ENCODE measurements at places on chromosomes 1 and 21.

- no peak for DNase-seq
Observed at GRCh38 chr1:41525891-41526587, 41.6 kb upstream of the EDN2 start.

GRCh38 chr1:14600405-14601112 is 2.1 kb downstream of the KAZN start:
- DNase-seq: no peak

DNA sequence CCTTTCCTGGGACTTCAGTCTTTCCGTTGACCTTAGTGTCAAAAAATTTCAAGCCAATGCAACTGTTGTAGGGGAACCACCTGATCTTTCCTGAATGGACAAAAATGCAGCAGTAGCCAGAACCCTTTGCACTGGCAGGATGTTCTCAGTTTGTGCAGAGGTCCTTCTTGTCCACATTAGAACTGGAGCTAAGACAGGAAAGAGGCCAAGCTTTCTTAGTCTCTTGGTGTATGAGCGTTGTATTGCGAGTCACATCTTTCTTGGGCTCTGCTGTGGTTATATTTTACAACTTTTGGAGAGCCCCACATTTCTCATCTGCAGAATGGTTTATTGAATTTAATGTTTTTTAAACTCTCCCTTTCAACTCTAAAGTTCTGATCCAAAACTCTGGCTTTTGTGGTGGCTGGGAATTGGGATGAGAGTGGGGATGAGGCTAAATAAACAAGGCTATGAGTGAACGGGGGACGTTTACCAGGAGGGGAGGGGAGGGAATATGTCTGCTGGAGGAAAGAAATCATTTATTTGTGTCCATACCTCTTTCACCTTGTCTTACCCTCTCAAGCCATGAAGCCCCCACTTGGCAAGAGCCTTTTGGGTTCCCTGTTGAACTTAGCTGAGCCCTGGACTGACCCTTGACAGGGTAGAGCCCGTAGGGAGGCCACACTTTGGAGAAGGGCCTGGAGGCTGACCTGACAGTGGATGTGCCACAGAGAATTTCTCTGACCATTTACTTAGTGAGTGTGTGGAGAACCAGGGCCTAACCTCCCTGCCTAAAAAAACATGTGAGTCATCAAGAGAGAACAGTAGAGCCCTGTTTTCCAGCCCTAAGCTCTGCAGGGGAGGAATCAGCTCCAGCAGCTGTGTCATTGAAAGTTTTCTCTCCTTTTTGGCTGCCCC is 586 bp downstream of the CHI3L2 start:
- no peak for DNase-seq

- no peak for DNase-seq
Observed at GRCh38 chr1:107430540-107431228, 289.8 kb downstream of the NTNG1 start.

DNA sequence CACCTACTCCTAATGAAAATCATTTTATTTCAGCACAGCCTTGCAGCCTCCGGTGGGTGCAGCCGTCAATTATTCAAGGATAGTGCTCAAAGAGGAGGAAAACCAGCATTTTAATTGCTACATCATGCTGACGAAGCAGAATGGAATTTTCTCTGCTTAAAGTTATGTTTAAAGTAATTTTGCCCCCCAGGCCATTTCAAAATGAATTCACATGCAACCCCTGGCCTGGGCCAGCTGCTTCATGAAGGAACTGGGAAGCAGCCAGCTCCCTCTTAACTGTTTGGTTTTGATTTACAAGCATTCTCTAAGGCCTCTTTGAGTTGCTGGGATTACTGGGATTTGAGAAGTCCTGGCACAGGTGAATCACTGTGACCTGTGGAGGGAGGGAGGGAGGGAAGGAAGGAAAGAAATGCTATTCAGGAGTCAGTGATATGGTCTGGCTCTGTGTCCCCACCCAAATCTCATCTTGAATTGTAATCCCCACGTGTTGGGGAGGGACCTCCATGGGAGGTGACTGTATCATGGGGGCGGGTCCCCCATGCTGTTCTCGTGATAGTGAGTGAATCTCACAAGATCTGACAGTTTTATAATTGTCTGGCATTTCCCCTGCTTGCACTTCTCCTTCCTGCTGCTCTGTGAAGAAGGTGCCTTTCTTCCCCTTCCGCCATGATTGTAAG is 66.0 kb downstream of the PGBD5 start:
- DNase-seq: no peak

DNA sequence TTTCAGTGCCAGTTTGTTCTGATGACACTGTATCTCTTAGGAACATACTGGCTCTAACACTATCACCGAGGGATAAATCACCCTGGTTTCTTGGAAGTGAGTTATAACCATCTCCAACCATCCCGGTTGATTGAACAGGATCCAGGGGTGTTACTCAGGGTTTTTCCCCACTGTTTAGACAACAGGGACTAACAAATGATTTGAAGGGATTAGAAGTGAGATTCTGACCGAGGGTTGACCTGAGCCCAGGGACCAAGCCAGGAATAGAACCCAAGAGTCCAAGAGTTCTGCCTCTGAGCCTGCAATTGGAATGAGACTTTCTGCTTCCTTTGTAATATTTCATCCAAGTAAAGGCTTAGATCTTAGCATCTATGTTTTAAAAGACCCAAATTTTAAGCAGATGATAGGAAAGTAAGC is 154.0 kb downstream of the DHRS3 start:
- no peak for DNase-seq

DNA sequence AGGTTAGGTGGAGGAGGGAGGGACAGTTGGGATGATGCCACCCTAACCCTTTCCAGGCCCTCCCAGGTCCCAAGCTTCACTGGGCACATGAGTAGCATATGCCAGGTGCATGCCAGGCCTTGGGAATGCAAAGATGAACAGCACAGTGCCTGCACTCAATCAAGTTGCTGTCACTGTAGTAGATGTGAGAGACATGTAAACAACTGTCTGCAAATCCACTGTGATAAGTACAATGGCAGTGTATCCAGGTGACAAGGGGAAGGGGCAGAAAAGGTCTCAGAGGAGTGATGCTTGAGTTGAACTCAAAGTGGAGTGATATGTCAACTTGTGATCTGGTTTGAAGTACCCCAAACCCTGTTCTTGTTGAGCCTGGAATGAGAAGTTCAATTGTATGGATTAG is 49.5 kb upstream of the LRRN2 start:
- DNase-seq: no peak

DNA sequence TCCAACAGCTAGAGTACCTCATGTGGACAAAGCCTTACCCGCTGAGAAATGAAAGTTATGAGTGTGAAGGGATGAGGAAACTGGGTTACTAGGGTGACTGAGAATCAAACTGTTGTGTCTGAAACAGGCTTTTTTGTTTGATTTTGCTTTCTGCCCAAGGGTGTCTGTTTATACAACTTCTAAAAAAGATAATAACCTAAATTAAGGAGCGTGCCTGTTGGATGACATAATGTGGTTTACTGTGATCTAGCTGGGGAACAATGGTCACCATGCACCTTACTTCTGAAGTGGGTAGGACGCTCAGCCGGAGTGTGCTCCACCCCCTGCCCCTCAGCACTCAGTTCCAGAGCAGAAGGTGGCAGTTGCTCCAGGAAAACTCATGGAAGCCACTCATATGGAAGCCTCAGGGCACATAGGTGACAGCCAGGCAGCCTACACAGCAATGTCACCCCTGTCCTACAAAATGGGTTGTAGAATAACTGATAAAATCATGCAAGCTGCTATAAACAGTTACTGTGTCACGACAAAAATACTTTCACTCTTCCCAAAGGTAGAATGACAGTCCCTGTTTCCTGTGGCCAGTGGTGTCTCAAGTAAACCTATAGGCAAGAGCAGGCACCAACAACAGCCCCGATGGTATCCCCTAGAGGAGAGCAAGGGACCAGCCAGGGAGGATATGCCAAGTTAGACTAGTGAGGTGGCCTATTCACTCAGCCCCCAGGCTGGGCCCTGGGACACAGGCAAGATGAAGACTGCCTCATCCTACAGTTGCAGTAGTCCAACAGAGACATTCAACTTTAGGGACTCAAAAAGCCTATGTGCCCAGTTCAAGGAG is 29.3 kb downstream of the SIPA1L2 start:
- no peak for DNase-seq

DNA sequence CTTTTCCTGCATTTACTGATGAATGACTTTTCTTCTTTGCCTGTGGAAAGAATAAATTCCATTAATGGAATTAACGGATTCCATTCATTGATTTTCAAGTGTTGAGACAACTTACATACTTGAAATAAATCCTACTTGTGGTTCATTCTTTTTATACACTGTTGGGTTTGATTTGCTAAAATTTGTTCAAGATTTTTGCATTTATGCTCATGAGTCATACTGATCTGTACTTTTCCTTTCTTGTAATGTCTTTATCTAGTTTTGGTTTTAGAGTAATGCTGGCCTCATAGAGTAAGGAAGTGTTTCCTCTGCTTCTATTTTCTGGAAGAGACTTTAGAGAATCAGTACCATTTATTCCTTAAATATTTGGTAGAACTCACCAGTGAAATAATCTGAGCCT is 14.4 kb downstream of the UROD start:
- DNase-seq: no peak

DNA sequence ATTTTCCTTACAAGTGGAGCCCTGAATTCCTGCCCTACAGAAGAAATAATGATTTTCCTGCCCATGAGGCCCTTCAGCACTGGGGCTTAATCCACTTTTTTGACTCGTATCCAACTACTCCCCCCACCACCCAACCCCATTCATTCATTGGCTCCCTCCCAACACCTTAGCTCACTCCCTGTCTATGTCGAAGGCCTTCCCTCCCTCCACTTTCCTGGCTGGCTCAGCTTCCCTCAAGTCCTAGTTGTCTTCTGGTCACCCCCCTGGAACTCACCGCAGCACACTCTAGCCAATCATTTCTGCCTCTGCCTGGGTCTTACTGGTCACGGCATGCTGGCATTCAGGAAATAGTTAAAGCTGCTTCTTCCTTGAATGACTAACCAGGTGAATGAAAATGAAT is 118.9 kb downstream of the PGBD5 start:
- DNase-seq: no peak

DNA sequence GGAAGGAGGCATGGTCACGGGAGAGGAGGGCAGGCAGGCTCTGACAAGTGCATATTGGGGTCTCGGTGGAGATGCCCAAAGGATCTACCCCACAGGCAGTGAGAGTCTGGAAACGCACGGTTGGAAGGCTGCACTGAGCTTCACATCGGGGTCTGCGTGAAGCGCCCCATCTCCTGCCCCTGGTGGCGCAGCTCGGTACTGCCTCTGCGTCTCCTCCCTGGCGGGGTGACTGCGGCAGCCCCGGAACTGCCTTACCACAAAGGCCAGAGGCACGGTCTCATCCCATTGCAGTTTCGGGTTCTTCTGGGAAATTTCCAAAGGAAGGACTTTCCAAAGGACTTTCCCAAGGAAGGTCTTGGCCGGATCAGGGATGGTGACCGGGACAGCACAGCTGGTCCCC is 69.2 kb upstream of the AJAP1 start:
- DNase-seq: no peak

GRCh38 chr1:147773215-147773715 is 12.9 kb upstream of the GJA5 start:
- DNase-seq: no peak

- DNase-seq: no peak
Observed at GRCh38 chr1:226978432-226979114, 38.5 kb downstream of the COQ8A start.

- no peak for DNase-seq
Observed at GRCh38 chr1:91798241-91798648, 87.7 kb downstream of the TGFBR3 start.

GRCh38 chr1:13674377-13674776 is 25.6 kb upstream of the PRDM2 start:
- no peak for DNase-seq

- no peak for DNase-seq
Observed at GRCh38 chr1:47574451-47575165, 136.8 kb downstream of the FOXD2 start.

GRCh38 chr1:206930210-206930798 is 8.6 kb upstream of the FCMR start:
- peak; percentile 46 for DNase-seq

DNA sequence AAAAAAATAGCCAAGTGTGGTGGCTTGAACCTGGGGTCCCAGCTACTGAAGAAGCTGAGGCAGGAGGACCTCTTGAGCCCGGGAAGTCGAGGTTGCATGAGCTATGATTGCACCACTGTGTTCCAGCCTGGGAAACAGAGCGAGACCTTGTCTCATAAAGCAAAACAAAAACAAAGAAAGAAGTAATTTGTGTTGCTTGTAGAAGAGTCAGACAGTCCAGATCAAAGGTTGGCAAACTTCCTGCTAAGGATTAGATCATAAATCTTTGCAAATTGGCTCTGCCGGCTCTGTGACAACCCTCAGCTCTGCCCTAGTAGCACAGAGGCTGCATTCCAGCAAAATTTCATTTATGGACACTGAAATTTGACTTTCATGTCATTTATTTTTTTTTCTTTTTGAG is 19.0 kb upstream of the MFN2 start:
- DNase-seq: no peak

GRCh38 chr1:29105822-29106221 is 17.9 kb downstream of the TMEM200B start:
- DNase-seq: no peak

DNA sequence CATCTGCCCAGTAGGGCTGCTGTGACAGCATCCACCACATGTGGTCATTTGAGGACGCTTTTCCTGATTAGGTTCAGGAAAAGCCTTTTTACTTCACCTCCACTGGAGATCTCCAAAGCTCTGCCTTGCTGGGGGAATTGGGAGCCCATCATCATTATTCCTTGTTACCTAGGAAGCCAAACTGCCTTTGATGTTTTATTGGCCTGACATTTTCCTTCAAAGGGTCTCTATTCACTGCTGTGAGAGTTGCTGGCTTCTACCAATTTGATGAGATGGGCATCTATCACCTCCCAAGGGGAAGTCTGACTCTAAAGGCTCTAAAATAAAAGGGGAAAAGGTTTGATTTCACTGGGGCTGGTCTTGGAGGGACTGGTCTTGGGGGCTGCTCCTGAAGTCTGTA is 678.6 kb downstream of the PTPRU start:
- DNase-seq: no peak

DNA sequence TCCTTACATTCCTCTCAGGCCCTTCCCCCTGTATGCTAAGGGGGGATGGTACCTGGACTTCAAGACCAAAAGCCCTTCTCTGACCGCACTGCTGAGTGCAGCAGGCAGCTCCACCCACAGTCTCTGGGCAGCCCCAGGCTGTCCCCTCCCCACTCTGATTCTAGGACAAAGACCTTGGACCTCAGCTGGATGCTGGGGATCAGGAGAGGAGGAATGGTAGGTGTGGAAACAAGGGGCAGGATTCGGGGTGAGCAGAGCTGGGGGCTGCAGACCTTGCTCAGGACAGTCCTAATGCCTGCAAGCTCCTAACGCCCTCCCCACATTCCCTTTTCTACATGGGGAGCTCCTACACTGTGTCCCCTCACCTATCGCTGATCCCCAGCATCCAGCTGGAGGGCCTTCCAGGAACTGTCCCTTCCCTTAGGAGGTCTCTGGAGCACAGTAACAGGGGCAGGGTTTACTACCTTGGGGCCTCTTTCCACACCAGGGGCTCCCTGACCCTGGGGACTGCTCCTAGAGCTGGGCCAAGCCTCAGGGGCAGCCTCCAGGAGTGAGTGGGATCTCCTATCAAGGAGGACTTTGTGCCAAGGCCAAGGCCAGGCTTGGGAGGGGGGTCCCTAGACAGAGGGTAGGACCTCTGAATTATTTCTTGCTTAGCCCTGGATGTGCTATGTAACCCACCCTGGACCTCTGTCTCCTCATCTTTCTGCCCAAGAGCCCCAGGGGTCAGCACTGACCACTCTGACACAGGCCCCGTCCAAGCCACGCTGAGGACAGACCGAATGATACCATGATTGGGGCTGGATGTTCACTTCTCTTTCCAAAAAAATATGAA is 5.6 kb downstream of the CLDN19 start:
- DNase-seq: no peak

- peak; percentile 14 for DNase-seq
Observed at GRCh38 chr1:172818841-172819527, 160.1 kb downstream of the FASLG start.

GRCh38 chr1:184685116-184685515 is 69.5 kb downstream of the EDEM3 start:
- no peak for DNase-seq

All from stimulated activated CD8-positive, alpha-beta memory T cell treated with anti-CD3 and anti-CD28 coated beads, Interleukin-7, amount 100 ng/mL, for 4 hours (primary cell).